Smooth muscle cell of the brain vasculature (primary cell): ENCODE measurements at places on chromosomes 3 and 15.

DNA sequence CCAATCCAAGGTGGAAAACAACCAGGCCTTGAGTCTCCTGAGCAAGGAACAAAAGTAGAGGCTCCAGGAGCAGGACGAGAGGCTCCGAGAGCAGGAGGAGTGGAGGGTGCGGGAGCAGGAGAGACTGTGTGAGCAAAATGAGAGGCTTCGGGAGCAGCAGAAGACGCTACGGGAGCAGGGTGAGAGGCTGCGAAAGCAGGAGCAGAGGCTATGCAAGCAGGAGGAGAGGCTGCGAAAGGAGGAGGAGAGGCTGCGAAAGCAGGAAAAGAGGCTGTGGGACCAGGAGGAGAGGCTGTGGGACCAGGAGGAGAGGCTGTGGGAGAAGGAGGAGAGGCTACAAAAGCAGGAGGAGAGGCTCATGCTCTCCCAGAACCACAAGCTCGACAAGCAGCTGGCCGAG is 60.3 kb upstream of the UBE2Q2 start:
- DNase-seq: no peak

GRCh38 chr15:33860754-33861153 is 107.5 kb upstream of the CHRM5 start:
- no peak for DNase-seq

DNA sequence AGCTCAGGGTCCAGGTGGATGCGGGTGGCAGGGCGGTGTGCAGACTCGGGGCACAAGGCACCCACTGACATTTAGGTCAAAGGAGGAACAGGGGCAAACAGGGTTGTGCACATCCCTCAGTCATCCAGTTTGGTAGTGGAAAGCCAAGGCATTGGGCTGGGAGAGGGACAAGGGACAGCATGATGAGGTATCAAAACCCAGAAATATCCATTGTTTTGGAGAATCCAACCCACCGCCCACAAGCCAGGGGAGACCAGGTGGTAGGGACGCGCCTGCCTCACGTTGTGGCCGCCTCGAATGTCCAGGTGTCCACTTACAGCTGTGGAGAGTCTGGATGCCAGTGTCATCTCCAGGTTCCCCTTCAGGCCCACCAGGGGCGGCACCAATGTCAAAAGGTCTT is 33.3 kb downstream of the SLC41A3 start:
- DNase-seq: no peak

DNA sequence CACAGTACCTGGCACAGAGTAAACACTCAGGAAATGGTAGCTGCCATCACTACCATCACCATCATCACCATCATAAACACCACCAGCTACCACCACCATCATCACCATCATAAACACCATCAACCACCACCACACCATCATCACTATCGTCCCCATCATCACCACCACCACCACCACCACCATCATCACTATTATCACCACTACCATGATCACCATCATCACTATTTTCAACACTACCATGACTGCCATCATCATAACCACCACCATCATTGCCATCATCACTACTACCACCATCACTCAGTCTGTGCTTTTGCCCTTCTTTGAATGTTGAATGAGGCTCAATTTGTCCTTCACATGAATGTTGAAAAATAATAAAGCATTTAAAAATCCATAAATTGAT is 21.2 kb upstream of the IL16 start:
- no peak for DNase-seq

DNA sequence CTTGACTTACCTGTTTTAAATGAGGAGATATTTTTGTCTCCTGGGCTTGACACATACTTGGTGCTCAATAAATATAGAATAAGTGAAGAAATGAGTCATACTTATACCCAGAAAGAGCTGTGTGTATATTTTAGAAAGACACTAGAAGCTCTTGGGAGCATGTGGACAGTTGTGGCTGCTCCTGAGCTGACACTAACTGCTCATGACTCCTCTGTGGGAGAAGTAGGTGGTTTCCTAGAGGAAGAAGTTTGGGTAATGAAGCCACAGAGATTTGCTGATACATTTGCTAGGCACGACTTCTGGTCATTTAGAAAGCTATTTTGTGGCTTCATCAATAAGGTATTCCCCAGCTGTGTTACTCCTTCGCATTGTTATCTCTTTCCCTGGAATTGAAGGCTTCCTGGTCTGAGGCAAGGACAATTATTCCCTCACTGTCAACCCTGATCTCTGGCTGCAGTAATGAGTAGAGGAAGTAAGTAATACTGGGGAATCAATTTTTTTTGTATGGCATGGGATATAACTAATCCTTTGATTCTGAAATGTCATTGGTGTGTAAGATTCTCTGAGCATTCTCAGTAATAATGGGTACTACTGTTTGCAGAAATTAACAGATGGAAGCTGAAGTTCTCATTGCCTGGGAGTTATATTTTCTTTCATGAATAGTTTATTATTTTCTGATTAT is 79.6 kb upstream of the DCBLD2 start:
- DNase-seq: no peak

GRCh38 chr3:122578069-122578740 is 755 bp downstream of the PARP15 start:
- no peak for DNase-seq

DNA sequence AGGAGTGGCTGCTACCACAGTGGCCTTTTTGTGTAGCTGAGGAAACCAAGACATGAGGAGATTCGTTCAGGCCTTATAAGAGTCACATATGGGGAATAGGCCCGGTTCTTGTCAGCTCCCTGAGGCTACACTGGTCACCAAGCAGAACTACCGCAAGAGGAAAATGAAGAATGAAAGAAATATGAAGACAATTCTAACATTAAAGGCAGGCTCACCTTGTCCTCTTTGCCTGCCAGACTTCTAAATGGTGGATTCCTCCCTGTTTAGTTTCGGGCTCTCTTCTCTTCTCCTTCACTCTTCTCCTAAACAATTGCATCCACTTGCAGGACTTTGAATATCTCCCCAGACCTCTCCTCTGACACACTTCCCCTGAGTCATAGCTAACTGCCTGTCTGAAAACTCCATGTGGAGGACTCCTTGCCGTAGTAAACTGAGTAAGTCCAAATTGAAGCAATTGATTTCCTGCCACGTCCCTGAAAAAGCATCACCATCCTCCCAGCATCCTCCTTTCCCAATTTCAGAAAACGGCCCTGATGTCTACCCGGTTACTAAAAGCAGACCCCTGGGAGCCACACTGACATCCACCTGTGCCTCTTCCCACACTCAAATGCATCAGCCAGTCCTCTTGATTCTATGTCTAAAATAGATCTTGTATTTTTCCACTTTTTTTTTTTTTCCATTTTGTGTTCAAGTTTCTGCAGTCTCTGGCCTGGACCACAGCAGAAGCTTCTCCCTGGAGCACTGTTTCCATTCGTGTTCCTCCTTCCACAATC is 30.3 kb upstream of the VEPH1 start:
- no peak for DNase-seq

- DNase-seq: peak; percentile 2
These were observed 1.4 kb downstream of the GJD2 start for GRCh38 chr15:34753236-34753894.

GRCh38 chr3:150327678-150328653 is 80.1 kb upstream of the TSC22D2 start:
- no peak for DNase-seq

- peak; percentile 33 for DNase-seq
These were observed 274.1 kb downstream of the OTOL1 start for GRCh38 chr3:161770484-161771386.

DNA sequence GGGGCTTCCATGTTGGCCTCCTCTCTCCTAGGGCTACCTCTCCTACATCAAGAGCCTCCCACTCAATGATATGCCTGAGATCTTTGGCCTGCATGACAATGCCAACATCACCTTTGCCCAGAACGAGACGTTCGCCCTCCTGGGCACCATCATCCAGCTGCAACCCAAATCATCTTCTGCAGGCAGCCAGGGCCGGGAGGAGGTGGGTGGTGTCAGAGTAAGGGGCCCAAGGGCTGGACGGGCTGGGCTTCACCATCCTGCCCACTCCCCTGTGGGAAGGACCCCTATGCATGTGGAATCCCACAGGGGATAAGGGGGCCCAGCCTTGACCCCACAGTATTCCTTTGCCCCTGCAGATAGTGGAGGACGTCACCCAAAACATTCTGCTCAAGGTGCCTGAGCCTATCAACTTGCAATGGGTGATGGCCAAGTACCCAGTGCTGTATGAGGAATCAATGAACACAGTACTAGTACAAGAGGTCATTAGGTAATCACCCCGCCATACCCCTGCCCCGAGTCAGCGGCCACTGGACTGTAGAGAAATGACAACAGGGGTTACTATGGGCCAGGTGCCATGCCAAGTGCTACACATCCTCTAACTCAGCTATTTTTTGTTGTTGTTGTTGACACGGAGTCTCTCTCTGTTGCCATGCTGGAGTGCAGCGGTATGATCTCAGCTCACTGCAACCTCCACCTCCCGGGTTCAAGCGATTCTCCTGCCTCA is 47.1 kb downstream of the SEMA3G start:
- DNase-seq: no peak

- DNase-seq: no peak
These were observed 4.6 kb downstream of the ATP13A3 start for GRCh38 chr3:194482196-194482593.

- DNase-seq: no peak
These were observed 713.3 kb upstream of the GBE1 start for GRCh38 chr3:82474711-82475110.

- no peak for DNase-seq
These were observed 430.2 kb upstream of the MCTP2 start for GRCh38 chr15:93801206-93801605.

- DNase-seq: no peak
These were observed 59.8 kb downstream of the SH3BP5 start for GRCh38 chr3:15272426-15273196.

DNA sequence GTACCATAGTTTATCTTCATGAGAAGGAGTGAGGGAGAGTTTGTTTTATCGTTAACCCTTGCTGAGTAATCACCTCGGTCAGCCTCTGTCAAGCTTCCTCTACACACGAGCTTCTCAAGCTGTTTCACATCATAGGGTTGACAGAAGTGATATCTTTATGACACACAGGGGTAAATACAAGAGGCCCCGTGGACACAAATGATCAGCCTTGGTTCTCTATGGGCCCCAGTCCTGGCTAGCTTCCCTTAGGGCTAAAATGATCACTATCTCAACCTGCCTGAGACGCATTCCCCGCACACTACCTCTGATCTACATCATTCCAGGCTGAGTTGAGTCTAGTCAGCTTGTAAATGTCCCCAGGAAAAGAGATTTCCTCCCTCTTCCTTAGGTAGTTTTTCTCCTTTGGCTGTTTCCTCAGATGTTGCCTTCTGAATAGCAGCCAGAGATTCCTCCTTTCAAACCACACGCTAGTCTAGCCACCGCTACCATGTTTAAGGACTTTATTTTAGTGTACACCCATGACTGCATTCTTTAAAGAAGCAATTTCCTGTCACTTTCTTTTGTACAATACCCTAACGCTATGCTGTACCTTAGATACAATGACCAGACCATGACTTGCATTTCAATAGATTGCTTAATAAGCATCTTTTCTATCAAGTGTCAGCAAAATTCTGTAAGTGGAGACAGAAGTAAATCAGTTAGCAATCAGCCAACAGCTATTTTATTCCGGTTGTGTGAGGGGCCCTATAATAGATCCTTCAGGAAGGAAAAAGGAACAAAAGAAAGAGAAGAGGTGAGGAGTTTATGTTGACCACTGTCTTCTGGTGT is 35.1 kb upstream of the PPARG start:
- no peak for DNase-seq

DNA sequence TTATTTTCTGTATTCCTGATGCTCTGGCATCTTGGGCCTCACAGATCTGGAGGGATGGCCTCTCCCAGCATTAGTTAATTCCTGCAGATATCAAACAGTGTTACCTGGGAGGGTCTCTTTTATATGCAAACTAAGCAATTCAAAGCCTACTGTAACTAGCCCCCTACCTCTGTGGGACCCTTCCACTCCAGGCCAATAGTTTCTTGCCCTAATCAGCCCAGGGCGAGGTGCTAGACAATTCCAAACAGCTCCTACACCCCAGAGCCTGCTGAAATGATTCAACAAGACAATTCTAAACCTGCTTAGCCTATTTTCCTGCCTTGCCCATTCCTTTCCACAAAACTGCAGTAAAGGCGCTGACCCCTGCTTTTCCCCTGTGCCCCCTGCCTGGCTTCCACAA is 106.6 kb upstream of the IGSF10 start:
- DNase-seq: no peak

GRCh38 chr15:83106994-83107840 is at the start of gene TM6SF1:
Gene TM6SF1 (plus strand): TSS chr15:83107645. CDS start chr15:83107681, 36 bp downstream.
- DNase-seq: no peak

DNA sequence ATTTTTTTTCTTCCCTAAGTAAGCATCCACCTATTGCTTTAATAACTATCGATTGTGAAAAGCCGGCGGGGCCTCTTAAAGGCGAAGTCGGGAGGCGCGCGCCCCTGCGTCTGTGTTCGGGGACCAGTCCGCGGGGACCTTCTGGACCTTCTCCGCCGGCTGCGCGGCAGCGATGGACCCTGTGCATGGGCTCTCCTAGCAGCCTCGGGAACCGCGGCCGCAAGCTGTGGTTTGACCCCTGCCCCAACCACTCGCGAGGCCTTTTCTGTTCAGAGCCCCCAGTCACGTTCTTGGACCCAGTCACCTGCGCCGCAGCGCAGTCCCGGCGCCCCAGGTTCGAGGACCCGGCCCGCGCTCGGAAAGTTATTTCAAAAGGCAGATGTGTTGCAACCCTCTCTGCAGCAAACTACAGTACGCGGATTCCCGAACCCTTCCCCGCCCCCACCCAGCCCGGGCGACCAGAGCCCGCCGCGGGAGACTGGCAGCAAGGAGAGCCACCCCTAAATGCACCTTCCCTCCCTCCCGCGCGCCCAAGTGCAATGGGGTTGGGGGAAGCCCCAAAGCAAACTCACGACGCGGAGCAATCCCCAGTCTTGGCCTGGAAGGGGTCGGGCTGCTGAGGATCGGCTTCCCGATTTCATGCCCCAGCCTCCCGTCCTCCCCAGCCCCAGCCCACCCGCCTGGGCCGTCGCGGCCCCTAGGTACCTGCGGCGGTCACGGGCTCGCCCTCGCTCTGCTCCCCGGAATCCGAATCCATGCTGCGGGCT is 684 bp downstream of the TNFAIP8L3 start:
- no peak for DNase-seq

- no peak for DNase-seq
These were observed 22.8 kb downstream of the SATB1 start for GRCh38 chr3:18402239-18402799.

DNA sequence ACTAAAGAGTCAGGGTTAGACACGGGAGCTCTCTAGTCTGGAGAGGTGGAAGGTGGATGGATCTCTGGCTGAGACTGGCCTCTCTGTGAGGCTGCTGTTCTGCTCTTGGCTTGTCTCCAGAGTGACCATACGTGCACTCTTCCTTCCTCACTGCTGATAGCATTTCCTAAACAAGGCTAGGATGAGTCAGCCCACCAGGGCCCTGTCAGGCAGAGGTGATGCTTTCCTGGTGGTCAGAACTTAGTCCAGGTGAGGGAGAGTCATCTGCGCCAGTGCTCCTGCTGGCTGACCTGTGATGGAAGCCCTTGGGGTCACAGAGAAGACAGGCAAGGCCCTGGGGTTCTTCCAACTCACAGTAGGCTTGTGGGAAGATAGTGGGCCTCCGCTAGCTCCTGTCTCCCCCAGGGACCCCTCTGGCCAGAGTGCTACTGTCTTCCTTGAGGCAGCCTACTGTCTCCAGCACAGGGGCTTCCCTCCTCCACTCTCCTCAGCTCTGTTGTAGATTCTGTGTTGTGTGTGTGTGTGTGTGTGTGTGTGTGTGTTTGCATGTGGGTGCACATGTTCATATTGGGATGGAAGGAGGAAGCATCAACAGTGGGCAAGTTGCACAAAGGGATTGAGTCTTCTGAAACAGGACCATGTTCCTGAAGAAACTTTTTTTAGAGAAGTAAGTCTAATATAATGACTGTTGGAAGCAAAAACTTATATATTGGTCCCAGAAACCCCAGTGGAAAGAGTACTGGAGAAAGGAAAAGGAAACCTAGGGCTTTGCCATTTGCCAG is 16.5 kb downstream of the ALPK3 start:
- DNase-seq: no peak

GRCh38 chr3:193250492-193250891 is 9.5 kb downstream of the PLAAT1 start:
- DNase-seq: no peak
